Mucosa of descending colon (tissue), 3 donors: ENCODE measurements at places on chromosomes 13 and 19.
A peak's percentile ranks its signal among the peaks of the same experiment; 100 is the strongest.

DNA sequence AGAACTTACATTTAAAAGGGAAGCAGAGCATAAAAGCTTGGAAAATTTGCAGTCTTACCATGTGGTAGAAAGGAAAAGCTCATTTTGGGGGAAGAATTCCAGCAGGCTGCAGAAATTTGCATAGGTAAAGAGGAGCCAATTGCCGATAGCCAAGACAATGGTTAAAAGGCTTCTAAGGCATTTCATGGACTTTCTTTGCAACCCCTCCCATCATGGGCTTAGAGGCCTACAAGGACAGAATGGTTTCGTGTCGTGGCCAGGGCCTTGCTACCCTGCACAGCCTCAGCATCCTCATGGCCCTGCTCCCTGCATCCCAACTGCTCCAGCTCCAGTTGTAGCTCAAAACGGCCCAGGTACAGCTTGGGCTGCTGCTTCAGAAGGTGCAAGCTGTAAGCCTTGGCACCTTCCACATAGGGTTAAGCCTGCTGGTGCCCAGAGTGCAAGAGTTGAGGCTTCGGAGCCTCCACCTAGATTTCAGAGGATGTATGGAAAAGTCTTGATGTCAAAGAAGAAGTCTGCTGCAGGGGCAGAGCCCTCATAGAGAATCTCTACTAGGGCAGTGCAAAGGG, 420.3 kb downstream of the PCDH17 start:
- no peak for DNase-seq

GRCh38 chr19:13101590-13102415, 855 bp downstream of the LYL1 start:
- DNase-seq, result no peak

DNA sequence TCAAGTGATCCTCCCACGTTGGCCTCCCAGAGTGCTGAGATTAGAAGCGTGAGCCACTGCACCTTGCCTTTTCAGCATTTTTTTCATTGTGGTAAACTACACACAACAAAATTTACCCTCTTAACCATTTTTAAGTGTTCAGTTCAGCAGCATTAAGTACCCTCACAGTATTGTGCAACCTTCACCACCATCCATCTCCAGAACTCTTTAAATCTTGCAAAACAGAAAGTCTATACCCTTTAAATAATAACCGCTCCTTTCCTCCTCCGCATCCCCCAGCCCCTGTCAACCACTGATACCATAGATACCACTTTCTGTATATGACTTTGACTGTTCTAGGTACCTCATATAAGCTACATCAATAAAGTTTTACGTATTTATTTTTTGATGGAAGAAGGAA, 20.8 kb upstream of the CASP14 start:
- DNase-seq, result no peak

DNA sequence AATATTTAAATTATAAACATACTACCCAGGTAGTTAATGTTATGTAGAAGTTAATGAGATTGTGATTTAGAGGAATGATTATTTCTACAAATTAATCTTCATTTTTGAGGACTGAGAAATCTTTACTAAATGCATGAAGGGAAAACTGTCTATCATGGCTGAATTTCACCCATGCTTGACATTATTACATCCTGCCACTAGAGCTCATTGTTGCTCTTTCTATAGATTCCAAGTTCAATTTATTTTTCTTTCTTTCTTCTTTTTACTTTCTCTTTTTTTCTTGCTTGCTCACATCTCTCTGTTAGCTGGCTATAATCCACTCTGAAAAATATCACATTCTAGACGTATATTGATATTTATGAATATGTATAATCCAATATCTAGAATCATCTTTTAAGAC, 505.0 kb upstream of the KLHL1 start:
- DNase-seq, result no peak

DNA sequence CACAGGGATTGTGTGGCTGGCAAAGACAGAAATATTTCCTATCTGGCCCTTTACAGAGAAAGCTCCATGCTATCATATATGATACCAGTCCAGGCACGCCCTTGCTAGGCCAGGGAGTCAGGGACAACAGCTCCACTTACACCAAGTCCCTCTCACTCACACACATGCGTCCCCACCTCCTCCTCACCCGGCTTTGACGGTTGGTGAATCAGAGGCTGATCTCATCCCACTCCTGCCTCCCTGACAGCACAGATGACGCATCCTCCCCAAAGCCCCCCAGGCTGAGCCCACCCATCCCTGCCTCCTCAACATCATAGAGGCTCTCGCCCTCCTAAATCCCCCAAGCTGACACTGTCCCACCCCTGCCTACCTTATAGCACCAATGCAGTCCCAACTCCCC, 62.7 kb downstream of the F2RL3 start:
- no peak for DNase-seq

- DNase-seq, result no peak
Measured at GRCh38 chr19:49741210-49741844, 21.8 kb downstream of the TSKS start.

GRCh38 chr13:30916991-30917390, 10.9 kb downstream of the MEDAG start:
- no peak for DNase-seq

DNA sequence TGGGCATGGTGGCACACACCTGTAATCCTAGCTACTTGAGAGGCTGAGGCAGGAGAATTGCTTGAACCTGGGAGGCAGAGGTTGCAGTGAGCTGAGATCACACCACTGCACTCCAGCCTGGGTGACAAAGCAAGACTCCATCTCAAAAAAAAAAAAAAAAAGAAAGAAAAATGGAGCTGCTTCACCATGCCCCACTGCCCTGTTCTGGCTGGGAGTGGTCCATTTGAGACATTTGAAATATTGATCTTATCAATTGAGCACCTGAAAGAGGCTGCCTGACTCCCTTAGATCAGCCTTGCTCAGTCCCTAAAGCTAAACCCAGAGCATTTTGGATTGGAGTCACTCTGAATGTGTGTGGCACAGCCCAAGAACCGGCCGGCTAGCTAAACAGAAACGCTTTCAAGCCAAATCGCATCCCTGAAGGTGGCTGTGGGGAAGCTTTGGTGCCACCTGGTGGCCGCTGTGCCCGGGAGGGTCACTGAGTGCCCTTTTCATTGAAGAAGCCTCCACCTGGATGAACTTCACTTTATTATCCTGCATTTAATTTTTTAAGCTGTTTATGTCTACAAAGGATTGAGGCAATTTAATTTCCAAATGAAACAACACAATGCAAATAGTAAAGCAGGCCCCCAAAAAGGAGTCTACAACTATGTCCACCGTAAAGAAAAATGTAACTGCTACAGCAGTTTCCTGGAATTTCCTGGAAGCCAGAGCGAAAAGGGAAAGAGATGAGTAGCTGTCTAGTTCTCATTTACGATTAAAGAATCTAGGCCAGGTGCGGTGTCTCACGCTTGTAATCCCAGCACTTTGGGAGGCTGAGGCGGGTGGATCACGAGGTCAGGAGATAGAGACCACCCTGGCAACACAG, 53.1 kb upstream of the SERPINE3 start:
- DNase-seq, result peak; percentile 86
